ENCODE measurements at places on chromosomes 7 and 10. TPM values are rescaled to one million over a fixed set of nuclear protein-coding genes. Genes with fewer than 3 reads are reported as not detected.
A peak's percentile ranks its signal among the peaks of the same experiment; 100 is the strongest.

The SFXN2 gene
- 0.98 TPM for total RNA-seq

The DHTKD1 gene
- total RNA-seq: 20.2 TPM

The TES gene
- total RNA-seq: 0.20 TPM

The FHIP2A gene
- 14.5 TPM for total RNA-seq

- no peak for DNase-seq
Observed at GRCh38 chr7:111756687-111757178, 194.4 kb upstream of the IMMP2L start.

DNA sequence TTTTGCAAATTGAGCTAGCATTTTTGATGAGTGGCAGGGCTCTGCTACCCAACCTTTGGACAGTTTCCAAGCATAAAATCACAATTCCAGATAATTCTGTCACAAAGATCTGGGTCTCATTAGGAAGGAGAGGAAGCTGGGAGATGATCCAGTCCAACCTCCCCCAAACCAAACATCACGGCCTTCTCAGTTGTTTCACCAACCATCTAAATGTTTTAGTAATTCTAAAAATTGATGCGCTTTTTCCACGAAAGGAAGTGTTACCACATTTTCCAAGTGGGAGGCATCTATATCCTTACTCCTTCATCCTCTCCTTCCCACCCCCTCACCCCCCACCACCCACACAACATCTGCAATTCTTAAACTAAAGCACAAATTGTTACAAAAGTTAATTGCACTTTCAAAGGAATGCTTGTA lies 108.3 kb downstream of the EGFR start:
- DNase-seq: no peak

- DNase-seq: no peak
Observed at GRCh38 chr7:124412531-124412930, 353.1 kb downstream of the GPR37 start.

DNA sequence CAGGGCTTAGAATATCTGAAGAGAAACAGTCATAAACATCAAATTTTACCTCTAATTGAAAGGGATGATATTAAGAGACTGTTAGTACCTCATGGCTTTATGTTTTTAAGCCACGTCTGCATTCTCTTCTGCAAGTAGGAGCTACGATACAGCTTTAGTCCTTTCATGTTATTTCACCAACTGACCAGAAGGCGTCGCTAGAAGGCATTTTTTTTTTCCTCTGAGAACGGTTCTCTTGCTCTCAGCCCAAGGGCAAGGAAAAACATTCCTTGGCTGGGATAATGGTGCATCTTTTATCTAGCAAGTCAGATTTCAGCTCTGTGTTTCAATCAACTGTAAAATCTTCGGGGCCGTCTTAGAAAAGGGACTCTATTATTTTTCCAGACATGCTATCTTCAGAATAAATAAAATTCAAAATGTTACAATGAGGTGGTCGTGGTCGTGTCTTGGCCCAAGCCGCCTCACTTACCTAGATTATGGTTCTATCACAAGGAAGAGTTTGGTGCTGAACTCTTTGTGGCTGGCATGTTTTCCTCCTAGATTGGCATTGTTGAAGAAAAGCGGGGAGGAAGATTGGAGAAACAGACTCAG lies 41.6 kb upstream of the LYZL2 start:
- DNase-seq: peak; percentile 58

The NUTM2E gene
- total RNA-seq: 0.05 TPM

DNA sequence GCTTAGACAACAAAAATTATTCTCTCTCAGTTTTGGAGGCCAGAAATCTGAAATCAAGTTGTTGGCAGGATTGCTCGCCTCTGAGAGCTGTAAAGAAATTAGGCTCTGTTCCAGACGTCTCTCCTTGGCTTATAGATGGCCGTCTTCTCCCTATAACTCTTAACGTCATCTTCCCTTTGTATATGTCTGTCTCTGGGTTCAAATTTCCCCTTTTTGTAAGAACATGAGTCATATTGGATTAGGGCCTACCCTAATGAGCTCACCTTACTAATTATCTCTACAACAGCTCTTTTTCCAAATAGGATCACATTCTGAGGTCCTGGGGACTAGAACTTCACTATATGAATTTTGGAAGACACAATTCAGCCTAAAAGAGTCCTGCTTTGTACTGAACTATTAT lies 22.4 kb downstream of the GALNTL5 start:
- DNase-seq: no peak

- DNase-seq: no peak
Observed at GRCh38 chr7:98205162-98205845, 5.9 kb upstream of the BHLHA15 start.

The PRKAR2B gene
- 7.7 TPM for total RNA-seq

GRCh38 chr10:127964621-127965020 lies 57.7 kb downstream of the PTPRE start:
- no peak for DNase-seq
